ENCODE measurements at places on chromosomes 12 and 14.
A peak's percentile ranks its signal among the peaks of the same experiment; 100 is the strongest.

GRCh38 chr14:74616507-74616906, 4.5 kb upstream of the LTBP2 start:
- no peak for DNase-seq

- DNase-seq: no peak
These were observed 21.3 kb upstream of the RHOJ start for GRCh38 chr14:63182968-63183367.

- peak; percentile 15 for DNase-seq
These were observed 31.1 kb upstream of the MON2 start for GRCh38 chr12:62435303-62436163.

DNA sequence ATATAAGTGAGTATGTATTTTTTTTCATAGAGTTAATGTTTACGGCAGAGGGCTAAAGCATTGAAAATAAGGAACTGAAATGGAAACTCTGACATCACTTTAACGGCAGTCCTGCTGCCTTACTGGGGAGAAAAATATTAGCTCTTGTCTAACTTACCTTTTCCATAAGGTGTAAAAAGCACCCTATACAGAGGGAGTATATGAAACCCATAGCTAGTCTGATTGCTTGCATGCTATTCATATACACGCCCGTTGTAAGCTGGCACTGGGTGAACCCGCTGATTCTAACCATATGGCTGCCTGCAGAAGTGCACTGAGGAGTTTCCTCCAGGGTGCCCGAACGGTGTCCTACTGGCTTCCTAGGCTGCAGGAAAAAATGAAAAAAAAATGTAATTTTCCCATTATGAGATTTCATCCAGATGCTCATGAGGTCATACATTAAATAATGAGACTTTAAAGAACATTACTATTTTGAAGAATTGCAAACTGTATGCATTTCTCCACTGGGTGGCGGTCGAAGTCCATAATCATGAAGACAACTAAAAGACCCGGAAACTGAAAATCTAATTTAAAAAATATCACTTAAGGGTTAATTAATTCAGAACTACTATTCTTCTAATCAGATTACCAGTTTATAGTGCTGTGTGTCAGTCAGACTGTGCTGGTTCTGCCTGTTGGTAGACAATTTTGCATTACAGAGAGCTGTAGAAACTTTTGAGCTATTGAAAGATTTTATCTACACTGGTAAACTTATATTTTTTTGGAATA, 144.7 kb downstream of the ALX1 start:
- no peak for DNase-seq

GRCh38 chr14:23653051-23653450, 16.9 kb downstream of the DHRS2 start:
- DNase-seq: no peak

DNA sequence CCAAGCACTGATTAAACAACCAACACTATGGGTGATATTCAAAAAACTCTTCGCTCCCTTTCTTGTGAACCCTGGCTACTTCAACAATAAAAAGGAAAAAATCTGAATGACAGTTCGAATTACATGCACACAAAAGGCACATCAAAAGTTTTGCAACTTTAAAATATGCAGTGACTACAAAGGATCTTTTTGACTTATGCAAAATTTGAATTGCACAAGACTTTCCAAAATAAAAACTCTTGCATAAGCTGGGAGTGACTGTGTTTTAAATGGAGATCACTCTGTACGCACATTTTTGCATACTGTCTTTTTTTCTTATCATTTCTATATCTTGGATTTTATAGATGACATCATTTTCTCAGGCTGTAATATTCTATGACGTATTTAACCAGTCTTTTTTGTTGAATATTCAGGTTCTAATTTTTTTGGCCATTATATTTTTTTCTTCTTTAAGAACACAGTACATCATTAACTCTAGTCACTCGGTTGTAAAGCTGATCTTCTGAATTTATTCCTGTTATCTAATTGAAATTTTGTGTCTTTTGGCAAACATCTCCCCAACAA, 667.6 kb upstream of the TBX3 start:
- DNase-seq: no peak

DNA sequence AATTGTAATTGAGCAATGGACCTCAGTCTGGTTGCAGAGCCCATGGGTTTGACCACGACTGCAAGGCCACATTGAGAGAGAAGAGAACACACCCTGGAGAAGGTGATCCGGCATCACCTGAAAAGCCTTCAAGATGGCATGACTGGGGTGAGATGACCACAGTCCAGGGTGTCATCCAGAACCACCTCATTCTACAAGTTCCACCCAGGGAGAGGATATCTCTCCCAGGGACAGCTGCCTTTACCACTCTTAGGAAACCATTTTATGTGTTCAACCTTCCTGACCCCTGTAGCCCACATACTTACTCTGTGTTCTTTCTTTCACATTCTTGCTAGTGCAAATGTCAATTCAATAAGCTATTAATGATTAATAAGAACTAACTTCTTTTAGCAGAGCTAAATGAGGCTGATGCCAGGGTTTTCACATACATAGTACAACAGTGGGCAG, 43.4 kb upstream of the CPM start:
- no peak for DNase-seq

- DNase-seq: no peak
These were observed 92.9 kb downstream of the FAR2 start for GRCh38 chr12:29241821-29242591.

- DNase-seq: no peak
These were observed 837 bp upstream of the STX2 start for GRCh38 chr12:130839770-130840404.

GRCh38 chr12:19410629-19411185, 28.6 kb upstream of the AEBP2 start:
- DNase-seq: no peak

DNA sequence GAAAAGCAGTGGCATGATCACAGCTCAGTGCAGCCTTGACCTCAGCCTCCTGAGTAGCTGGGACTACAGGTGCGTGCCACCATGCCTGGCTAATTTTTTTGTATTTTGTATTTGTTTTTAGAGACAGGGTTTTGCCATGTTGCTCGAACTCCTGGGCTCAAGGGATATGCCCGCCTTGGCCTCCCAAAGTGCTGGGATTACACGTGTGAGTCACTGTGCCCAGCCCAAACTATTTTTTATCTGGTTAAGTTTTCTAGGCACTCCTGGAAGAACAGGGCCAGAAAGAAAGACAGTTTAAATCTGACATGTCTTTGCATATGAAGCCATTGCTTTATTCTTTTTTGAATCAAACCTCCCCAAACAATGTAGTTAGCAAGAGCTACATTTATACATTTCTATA, 27.5 kb upstream of the PTGR2 start:
- no peak for DNase-seq

All from GM18507 (cell line).